ENCODE measurements at places on chromosomes 13 and 19.

- peak; percentile 56 for DNase-seq
Observed at GRCh38 chr19:1276628-1277022, 1.3 kb downstream of the FAM174C start.

- no peak for DNase-seq
Observed at GRCh38 chr13:35720290-35720689, 243.8 kb upstream of the MAB21L1 start.

GRCh38 chr19:7078008-7078407 is 8.5 kb downstream of the ZNF557 start:
- DNase-seq = no peak

DNA sequence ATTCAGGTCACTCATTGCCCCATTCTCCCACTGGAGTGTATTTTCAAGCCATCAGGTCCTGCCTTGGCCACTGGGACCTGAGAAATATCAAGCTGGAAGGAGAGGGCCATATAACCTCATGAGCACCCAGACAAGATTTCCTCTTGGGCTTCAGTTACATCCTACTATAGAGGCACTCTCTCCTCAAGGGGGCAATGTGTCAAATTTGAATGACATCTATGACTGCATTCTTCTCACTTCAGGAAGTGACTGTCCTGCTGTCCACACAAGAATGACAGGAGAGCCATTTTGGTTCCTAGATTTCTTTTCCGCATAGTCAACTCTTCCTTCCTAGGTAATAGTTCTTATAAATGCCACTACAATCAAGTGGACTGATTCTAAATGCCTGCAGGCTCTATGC is 416.2 kb downstream of the DIAPH3 start:
- DNase-seq = peak; percentile 11

DNA sequence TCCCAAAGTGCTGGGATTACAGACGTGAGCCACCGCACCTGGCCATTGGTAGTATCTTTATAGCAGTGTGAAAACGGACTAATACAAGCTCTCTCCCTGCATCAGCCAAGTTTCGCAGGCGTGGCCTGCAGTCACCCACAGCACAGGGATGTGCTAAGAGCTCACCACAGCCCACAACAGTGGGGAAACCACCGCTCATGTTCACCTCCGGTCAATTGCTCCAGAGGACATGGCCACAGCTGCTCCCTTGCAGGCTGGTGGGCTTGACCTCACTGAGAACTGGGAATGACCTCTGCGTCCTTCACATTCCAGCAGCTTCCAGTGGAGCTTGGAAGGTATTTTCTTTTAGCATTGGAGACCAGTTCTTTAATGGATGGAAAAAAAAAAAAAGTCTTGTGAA is 156.4 kb downstream of the KCTD15 start:
- DNase-seq = no peak

DNA sequence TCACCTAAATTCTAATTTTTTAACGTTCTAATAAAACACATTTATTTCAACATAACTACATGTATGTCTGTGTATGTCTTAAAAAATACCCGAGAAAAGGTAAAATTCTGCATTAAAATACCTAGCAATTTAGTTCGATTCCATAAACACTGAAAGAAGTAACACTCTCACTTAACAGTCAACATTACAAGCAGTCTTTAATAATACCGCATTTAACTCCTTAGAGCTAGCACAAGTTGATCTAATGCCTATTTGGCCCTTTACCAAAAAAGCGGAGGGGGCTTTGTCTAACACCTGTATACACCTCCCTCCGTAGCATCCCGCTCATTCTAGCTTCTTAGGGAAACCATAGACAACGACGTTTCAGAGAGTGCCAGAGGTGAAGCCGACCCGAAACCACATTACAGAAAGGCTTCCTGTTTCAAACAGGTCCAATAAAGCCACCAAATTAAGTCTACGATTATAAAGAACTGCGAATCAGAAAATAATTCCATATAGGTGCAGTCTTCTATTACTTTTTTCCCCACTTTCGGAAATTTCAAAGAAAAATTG is 1.2 kb downstream of the SPART start:
- peak; percentile 35 for DNase-seq

GRCh38 chr13:100069278-100069677 is 19.6 kb upstream of the PCCA start:
- DNase-seq = no peak

GRCh38 chr13:73722120-73722519 is 412.1 kb downstream of the KLF12 start:
- peak; percentile 72 for DNase-seq

GRCh38 chr19:7904074-7905020 is 670 bp downstream of the MAP2K7 start:
- DNase-seq = peak; percentile 60

- DNase-seq = peak; percentile 28
Observed at GRCh38 chr13:99980824-99981734, 505 bp upstream of the ZIC2 start.

GRCh38 chr19:42529248-42529764 is 1.0 kb upstream of the CEACAM1 start:
- peak; percentile 74 for DNase-seq

DNA sequence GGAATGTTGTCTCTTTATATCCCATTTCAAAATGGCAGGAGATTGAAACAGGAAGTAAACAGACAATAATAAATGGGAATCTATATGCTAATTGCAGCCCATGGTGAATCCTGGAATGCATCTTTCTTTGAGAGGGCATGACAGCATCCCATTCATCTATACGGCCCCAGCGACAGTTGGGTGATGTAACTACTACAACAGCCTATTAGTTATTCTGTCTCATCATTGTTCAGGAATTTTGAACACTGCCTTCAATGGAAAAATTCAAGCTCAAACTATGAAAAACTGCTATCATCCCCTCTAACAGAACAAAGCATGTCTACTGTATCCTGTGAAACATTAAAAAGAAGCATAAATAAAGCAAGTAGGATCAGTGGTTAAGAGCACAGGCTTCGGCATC is 262.1 kb downstream of the DCT start:
- DNase-seq = no peak

DNA sequence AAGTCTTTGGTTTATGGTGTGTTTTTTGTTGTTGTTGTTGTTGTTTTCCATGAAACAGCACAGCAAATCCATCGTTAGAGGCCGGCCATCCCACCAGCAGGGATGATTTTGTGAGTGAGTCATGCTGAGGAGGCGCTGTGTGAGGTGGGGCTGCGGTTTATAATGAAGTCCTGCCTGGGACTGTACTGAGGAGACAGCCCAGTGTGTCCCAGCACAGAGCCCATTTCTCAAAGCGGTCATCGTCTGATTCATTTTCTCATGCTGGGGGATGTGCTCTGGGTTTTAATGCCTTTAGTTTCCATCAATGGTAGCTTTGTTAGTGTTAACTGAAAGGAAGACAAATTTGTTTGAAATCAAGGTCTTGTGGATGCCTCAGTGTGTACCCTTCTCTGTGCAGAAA is 129.3 kb upstream of the SERP2 start:
- DNase-seq = no peak

GRCh38 chr13:42056583-42056982 is 8.1 kb downstream of the DGKH start:
- no peak for DNase-seq

GRCh38 chr13:109784590-109785140 is 1.7 kb downstream of the IRS2 start:
- peak; percentile 70 for DNase-seq

DNA sequence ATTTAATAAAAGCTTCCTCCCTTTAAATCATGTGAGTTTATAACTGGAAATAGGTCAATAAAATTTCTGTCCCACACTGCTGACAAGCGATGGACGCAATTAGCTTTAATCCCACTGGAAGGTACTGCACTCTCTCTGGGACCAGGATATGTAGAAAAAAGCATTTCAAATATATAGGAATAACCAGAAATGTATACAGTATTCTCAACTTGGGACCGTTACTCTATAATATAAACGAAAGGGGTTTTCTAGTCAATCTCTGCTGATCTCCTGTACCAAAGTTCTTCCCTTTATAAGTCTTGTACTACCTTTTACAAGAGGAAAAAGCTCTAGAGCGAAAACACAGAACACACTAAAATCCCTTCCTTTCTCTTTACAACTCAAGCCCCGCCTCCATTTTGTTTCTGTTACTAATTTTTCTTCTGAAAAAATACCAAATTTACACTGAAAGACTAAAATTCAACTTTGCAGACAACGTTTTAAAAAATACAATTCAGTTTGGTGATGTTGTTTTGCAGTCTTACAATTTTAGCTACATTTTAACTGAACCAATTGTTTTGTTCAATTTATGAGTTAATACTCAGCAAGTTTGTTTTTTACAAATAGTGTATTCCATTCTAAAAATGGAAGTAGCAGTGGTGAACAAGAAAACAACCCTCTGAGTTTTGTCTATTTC is 1.7 kb upstream of the USPL1 start:
- DNase-seq = peak; percentile 39

DNA sequence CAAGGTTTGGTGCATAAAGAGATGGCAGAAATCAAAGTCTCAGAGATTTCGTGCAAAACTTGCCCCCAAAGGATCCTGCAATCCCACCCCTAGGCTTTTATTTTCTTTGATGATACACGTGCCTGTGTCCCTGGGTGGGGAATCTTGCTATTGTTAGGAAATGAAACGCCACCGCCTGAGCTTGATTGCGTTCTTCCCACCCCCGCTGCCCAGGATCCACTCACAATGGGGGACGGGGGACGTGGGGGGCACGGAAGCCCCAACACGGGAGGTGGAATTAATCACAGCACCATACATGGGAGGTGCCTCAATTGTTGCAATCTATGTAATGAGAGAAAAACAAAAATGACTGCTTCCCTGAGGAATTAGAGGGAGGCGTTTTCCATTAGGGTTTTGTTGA is 39.6 kb downstream of the ZNRF4 start:
- DNase-seq = no peak

DNA sequence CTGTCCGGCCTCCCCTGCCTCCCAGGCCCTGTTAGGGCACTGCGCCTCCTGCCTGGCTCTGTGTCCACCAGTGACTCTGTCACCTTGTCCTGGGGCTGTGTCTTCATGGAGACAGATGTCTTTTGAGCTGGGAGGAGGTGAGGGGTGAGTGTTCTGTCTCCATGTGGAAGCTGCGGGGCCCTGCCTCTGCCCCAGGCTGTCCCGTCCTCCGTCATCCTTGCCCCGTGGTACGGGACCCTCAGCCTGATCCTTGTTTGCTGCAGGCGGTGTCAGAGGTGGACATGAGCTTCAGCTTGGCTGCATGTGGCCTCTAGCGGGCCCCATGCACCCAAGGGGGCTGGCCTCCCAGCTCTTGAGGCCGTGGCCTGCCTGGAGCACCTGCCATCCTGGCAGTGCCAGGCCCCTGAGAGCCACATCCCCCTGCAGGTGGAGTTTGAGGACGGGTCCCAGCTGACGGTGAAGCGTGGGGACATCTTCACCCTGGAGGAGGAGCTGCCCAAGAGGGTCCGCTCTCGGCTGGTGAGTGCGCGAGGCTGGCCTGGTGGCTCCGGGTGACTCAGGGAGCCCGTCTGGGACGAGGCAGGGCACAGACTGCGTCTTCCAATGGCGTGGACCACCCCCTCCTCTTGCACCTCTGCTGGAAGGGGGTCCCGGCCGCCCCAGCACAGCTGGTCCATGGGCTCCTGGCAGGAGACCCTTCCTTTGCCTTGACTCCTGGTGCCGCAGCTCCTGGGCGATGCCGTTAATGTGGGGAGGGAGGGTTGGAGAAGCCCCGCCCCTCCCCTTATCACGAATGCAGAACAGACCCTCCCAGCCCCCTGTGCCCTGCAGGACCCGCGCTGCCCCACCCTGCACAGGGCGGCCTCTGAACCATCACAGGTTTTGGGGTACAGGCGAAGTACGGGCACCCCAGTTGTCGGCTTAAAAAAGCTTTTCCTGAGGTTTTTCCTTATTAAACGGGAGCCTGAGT is 181.3 kb downstream of the KDM4B start:
- no peak for DNase-seq

- no peak for DNase-seq
Observed at GRCh38 chr19:1854039-1854541, 5.8 kb upstream of the REXO1 start.

DNA sequence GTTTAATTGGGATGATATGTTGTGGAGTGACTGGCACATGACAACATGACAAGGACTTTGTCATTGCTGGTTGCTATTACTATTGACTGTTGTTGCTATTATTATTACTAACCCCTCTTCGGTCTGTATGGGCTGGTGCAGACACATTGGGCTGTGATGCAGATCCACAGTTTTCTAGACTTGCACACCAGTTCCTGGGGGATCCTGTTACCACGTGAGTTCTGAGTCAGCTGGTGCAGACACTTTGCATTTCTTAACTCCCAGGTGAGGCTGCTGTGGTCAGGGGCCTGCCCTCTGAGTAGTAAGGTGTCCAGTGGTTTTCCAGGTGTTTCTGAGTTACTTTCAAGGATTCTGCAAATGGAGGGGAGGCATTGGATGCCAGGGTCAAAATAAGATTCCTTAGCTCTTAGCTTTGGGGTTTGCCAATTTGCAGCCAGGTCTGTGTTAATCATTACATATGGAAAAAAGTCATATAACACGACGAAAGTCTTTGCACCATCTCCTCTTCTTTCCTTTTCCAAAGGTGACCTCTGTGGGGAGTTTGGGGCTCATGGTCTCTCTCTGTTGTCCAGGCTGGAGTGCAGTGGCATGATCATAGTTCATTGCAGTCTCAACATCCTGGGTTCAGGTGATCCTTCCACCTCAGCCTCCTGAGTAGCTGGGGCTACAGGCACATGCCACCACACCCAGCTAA is 19.3 kb downstream of the BICRA start:
- DNase-seq = no peak

DNA sequence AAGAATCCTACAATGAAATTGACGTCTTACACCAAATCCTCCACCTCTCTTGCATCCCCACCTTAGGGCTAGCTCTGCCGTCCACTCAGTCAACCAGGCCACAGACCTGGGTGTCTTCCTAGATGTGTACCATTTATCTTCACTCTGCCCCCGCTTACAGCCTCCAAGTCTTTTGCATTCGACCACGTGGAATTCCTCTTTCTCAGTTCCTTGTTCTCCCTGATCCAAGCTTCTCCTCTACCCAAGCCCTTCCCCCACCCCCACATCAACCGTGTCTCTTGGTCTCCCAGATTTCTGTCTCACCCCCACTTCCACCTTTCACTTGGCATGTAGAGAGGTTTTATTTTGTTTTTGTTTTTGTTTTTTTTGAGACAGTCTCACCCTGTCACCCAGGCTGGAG is 1.2 kb upstream of the DMWD start:
- DNase-seq = no peak

- peak; percentile 93 for DNase-seq
Observed at GRCh38 chr13:99432609-99433542, 68.4 kb upstream of the TM9SF2 start.

GRCh38 chr13:23956106-23956505 is 58.8 kb upstream of the C1QTNF9B start:
- DNase-seq = peak; percentile 58

- no peak for DNase-seq
Observed at GRCh38 chr13:109545931-109546330, 240.5 kb downstream of the IRS2 start.

- no peak for DNase-seq
Observed at GRCh38 chr19:35729021-35729420, 11.2 kb downstream of the KMT2B start.

GRCh38 chr19:4714016-4714415 is 9.6 kb downstream of the DPP9 start:
- no peak for DNase-seq

- DNase-seq = no peak
Observed at GRCh38 chr19:54506079-54506478, 3.4 kb downstream of the LAIR2 start.

- no peak for DNase-seq
Observed at GRCh38 chr13:70405266-70405665, 297.0 kb upstream of the KLHL1 start.
